Choroid plexus epithelial cell (primary cell): ENCODE measurements at places on chromosomes 2 and 18.

- DNase-seq = no peak
Observed at GRCh38 chr2:42340938-42341636, 19.9 kb downstream of the COX7A2L start.

DNA sequence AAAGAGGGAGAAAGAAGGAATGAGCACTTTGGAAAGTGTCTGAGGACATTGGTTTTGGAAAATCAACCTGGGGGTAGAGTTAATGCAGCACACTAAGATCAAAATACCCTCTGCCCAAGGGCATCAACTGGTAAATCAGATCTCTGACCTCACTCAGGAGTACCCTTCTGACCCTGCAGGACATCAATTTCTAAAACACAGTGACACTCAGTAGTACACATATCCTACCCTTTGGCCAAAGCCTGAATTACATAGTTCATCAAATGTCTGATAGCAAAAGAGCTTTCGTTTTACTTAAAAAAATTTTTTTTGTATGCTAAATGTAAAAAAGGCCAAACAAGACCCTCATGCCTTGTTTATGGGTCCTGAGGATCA lies 118.4 kb upstream of the CTNNA2 start:
- DNase-seq = no peak

DNA sequence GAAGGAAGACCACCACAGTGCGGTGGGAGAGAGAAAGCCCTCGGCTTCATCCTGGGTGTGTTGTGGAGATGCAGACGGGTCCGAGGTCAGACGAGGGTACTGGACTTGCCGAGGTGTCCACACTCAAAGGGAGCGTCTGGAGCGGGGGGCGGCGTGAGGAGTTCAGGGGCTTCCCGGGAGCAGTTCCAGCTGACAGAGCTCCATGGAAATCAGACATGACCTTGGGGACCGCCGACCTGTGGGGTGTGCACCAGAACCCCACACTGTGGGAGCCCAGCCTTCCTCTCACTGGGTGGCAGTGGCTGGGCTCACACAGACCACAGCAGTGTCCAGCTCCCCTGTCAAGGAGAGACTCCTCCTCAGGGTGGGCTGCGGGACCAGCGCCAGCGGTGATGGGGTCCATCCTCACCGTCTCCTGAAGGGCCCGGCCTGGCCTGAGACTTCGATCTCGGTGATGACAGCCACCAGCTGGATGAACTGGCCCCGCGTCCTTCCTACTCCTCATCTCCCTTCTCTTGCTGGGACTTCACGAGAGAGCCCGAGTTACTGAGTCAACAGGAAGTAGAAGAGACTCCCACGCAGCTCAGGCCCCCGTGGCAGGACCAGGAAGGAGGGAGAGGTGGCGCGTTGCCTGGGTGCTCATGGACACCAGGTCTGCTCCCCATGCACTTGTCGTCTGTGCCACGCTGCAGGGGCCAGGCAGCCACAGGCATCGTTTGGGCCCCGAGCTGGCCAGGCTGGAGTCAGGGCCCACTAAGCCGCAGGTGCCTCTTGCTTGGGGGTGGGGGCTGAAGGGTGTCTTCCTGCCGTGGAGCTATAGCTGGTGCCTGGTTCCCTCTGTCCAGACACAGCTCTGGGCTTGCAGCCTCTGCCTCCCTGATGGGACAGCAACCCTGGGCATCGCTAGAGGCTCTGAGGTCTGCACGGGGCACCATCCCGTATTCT lies 101.9 kb upstream of the CTDP1 start:
- peak; percentile 33 for DNase-seq

DNA sequence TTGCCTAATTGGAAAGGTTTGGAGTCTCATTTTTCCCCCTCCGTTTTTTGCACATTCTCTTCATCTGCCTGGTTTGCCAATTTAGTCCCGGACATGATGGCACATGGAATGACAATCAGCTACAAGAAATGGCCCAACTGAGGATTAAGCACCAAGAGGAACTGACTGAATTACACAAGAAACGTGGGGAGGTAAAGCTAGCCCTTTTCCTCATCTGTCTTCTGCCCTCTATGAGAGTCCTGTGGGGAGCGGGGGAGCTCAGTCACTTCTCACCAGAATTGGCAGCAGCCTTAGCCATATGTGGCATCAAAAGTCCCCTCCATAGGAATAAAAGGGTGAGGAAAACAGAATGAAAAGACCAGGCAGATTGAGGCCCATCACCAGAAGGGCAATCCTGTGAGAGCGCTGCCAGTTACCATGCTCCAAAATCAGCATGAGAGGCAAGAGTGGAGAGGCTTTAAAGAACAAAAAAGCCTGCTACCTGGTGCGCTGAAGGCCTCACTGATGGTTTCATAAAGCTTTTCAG lies 11.6 kb downstream of the ATG16L1 start:
- no peak for DNase-seq

- peak; percentile 54 for DNase-seq
Observed at GRCh38 chr2:182858671-182859070, 7.8 kb downstream of the FRZB start.

GRCh38 chr18:61602836-61603235 lies 269.6 kb downstream of the CDH20 start:
- no peak for DNase-seq

DNA sequence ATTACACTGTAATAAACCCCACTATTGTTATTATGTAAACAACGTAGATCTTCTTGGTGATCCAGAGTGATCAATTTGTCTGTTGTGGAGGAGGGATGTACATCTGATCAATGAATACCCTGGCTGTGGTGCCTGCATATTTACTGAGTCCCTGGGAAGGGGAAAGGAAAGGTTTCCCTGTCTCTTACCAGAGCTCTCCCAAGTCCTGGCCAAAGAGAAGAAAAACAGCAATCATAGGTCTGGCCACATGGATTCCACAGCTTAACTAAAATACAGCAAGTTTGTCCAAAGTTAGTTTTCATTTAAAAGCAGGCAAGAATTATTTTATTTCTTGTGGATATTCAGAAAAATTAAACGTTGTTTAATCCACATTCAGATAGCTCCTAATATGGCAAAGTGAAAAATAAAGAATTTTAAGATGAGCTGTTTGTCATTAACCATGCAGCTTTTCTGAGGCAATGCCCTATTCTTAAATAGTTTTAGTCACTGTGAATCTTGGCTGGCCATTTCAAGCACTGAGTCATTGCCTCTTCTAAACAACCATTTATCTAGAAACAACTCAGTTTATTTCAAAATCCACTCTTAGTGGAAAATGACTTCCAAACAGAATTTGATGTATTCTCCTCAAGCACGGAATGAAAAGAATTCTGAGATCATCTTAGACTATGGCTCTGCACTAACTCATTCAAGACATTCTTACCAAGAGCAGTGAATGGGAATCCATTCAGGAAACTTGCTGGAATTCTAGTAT lies 1004.4 kb upstream of the CDH2 start:
- DNase-seq = peak; percentile 89

DNA sequence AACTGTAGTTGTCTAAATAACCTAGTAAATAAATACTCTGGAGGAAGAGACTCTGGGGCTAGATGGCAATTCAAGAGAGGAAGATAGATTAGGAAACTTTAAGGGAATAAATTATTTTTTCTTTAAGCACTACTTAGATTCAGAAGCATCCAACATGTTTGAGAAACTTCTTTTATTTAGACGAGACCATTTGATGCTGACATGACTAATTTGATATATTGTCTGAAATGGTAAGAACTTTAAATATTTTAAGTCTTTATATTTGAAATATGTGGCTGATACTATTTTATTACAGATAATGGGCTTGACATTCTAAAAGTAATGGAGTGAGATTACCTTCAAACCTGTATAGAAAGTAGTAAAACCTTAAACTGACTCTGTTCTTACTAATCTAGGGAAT lies 36.4 kb downstream of the PPIG start:
- no peak for DNase-seq

DNA sequence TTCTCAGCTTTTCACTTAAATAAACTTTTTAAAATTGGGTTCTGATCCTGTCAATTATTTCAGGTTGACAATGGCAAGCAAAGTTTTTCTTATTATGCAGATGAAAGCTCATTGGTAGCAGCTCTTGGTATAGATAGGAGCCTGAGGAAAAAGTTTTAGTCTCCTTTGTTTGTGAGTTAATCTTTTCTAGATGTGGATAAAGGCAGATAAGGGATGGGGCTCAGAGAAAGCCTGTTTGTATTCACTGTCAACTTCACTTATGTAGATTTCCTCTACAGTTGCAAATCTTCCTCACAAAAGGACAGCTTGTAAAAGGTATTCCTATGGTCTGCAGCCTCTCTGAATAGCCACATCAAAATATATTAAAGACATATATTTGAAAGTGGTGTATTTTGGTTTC lies 224.5 kb upstream of the SPOPL start:
- no peak for DNase-seq
